ENCODE measurements at places on chromosomes 3 and 15.

GRCh38 chr15:76495487-76495886, 158.9 kb downstream of the ISL2 start:
- no peak for DNase-seq

- peak; percentile 90 for DNase-seq
These were observed 3.8 kb downstream of the PLD1 start for GRCh38 chr3:171806200-171807128.

DNA sequence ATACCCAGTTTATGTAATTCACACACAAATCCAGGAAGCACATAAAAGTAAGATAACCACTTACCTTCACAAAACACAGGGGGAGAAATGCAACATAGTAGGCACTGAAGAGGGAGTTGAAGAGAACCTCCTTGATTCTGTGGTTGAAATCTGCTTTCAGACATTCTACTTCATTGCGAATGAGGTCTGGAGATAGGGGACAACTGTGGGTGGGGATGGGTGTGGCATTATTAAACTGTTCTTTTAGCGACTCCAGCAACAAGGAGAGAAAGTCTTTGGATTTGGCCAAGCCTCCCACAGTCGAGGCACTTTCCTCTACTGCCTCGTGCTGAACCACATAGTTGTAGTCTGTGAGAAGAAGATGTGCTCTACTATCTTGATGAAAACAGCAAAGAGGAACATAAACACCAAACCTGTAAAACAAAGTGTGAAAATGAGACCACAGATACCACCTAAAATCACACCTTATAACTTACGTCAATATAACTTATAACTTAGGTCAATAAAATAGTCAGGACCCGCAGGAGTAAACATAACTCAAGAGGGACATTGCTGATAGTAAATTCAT, 25.6 kb downstream of the TMEM39A start:
- no peak for DNase-seq

DNA sequence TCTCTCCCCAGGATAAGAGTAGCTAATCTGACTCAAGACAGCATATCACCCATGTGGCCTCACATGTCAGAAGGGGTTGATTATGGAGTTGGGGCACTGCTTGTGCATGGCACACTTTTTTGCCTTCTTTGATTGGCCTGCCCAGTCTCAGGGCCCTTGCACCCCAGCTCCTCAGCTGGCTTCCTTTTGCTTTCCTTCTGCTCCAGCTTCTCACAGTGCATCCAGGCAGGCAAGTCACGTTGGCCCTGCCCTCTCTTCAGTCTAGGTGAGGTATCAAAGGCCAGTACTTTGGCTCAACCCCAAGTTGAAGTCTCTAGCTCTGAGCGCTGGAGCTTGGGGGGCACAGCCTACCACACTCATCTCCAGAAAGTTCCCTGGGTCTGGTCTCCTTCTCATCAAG, 42.2 kb downstream of the NGRN start:
- no peak for DNase-seq

GRCh38 chr3:158134363-158134762, 24.5 kb downstream of the RSRC1 start:
- DNase-seq = peak; percentile 19

- DNase-seq = peak; percentile 47
These were observed 301.2 kb upstream of the CDIN1 start for GRCh38 chr15:36278219-36278618.

DNA sequence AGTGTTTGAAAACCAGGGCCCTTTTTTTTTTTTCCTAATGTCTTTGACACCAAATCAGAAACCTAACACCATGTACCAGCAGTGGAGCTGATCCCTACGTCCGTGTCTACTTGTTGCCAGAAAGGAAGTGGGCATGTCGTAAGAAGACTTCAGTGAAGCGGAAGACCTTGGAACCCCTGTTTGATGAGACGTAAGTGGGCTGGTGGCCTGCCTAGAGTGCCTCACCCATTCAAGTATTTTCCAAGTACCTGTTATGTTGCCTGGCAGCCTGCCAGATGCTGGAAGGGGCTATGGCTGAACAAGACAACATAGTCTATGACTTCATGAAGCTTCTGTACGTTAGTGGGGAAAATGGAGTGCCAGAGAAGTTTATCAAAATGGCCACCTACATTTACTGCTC, 39.7 kb downstream of the ESYT3 start:
- DNase-seq = peak; percentile 25

- DNase-seq = no peak
These were observed 50.8 kb downstream of the RAB11A start for GRCh38 chr15:65920121-65920520.

DNA sequence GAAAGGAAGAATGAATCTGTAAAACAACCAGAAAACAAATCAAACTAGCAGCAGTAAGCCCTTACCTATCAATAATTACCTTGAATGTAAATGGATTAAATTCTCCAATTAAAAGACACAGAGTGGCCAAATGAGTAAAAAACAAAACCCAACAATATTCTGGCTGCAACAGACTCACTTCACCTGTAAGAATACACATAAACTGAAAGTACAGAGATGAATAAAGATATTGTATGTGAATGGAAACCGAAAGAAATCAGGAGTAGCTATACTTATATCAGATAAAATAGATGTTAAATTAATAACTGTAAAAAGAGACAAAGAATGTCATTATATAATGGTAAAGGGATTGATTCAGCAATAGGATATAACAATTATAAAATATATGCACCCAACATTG, 514.5 kb upstream of the DPPA4 start:
- DNase-seq = no peak

DNA sequence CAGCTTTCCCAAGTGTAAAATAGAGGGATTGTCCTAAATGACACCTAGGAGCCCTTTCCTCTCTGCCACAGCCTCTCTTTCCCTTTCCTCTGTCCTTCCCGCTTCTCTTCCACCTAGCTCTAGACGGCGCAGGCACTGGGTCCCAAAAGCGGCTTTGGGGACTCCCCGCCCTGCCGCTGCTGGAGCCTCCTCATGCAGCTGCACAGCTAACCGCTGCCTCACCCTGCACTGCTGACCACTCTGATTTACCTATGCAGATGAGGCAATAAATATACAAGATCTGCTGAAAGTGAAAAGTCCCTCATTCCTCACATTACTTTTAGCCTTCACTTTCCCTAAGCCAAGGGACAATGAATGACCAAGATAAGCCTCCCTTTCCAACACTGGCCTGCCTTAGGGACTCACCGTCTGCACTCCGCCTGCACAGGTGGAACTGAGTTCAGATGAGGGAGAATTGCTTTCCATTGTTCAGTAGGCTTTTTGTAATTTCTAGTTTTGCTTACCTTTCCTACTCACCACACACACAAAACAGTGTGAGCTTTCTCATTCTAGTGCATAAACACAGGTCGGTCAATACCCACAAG, 197.5 kb upstream of the BCL6 start:
- DNase-seq = no peak

DNA sequence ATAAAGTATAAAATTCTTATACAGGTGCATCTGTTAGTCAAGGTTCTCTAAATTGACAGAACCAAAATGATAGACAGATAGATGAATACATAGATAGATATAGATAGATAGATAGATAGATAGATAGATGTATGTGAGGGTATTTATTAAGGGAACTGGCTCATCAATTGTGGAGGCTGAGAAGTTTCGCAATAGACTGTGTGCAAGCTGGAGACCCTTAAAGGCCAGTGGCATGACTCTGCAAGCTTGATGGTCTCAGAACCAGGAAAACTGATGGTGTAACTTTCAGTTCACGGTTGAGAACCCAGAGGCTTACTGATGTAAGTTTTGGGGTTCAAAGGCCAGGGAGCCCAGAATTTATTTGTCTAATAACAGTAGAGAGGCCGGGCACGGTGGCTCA, 1123.7 kb upstream of the CADM2 start:
- no peak for DNase-seq

DNA sequence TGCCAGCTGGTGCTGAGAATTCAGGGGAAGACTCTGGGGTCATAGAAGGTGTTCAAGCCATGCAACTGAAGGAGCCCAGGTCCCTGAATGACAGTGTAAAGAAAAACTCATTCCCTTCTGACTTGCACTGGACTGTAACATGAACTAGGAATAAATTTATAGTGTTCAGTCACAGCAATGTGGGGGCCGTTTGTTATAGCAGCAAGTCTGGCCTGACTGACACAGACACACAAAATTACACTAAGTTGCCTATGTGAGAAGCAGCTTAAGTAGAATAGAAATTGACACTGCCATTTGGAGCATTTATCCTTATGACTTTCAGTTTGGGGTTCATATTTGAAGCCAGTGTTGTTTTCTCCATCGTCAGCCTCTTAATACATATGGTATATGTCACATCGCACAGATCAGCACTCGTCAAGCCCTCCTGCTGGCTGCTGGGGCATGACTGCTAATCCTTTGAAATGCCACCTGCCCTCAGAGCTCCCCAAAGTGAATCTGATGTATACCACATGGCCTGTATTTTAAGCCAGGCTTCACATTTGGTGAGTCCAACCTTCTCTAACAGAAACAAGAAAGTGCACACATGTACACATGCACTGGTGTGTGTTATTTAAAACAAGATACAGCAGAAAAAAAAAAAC, 17.1 kb upstream of the HEG1 start:
- DNase-seq = no peak

DNA sequence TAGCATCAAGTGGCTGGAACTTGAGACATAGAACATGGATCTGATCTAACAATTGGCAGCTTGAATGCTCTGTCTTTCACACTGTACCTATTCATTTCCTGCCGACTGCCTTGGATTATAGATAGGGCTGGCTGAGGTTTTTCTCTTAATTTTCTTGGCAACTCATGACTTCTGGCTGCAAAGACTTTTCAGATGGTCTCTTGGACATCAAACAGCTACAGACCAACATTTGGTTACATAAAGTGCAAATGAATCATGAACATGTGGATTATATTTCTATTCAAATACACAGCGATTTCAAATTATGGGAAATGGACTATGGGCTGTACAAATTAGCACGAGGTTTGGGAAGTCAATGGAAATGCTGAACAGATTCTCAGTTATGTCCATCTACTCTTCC, 26.2 kb upstream of the IL16 start:
- peak; percentile 28 for DNase-seq

All from cardiac fibroblast (primary cell).